ENCODE measurements at places on chromosomes 7 and 10.

DNA sequence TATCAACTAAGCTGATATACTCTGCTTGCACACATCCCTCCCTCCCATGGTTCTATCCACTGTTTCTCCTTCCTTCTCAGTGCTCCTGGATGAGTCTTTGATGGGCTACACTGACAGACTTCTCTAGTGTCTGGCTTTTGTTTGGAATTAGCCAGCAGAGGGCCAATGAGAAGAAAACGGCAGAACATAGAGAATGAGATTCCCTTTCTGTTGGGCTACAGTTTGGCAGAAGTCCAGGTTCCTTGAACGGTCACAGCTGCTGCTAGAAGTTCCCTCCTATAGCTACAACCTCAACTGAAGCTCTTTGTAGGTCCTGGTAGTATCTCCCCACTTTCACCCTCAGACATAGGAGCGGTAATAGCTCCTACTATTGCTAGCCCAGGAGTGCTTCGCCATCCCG is 251.1 kb upstream of the LRRN3 start:
- no peak for DNase-seq

DNA sequence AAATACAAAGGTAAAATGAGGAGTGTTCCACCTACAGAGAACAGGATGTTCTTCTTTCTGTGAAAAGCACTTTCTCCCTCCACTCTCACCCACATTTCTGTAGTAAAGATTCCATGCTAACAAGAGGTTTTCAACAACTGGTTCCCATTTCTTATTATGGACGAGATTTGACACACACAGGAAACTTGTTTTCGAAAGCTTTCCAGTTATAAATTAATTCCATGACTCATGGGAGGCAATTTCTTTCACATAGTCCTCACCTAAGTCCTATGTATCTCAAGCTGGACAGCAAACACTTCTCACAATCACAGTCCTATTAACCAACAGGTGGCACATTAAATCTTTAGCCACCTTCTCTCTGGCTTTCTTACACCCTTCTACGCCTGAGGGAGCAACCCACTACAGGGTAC is 24.5 kb downstream of the RAPGEF5 start:
- peak; percentile 29 for DNase-seq

- no peak for DNase-seq
Measured at GRCh38 chr10:17888189-17888588, 63.5 kb upstream of the SLC39A12 start.

DNA sequence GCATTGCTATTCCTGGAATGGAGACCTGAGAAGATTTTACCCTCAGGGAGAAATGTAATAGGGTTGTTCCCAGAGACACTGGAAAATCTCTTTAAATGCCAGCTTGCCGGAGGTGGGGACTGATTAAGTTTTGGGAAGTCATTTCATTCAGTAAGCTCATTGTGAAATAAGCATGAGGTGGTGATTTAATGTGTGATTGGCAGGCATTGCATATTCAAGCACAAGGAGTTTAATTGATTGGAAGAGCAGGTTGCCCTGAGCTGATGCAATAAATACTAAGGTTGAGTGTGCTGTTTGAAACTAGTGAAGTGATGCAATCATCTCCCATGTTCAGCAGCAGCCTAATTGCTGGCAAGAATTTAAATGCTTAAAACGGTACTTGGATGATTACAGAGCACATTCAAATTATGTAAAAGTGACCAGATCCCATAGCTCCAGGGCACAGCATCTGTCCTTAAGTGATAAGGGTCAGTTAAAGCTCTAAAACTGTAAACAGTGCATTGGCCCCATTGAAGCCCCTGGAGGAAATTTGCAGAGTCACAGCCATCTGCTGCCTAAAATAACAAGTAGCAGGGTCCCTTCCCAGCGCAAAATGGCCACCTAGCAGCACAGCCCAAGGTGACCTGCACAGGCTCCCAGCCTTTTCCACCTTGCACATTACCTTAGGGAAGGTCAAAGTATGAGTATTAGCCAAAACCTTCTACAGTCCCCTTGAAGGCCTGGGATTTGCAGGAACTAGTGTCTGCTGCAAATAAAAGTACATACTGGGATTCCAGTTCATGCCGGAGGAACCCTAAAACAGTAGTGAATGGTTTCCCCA is 92.1 kb downstream of the CCDC71L start:
- peak; percentile 53 for DNase-seq

- DNase-seq = no peak
Measured at GRCh38 chr10:110486680-110487410, 10.9 kb upstream of the DUSP5 start.

GRCh38 chr10:105041956-105042355 is 400.9 kb downstream of the SORCS3 start:
- DNase-seq = no peak

GRCh38 chr7:142376356-142376997 is 118.6 kb upstream of the PRSS58 start:
- no peak for DNase-seq

- DNase-seq = no peak
Measured at GRCh38 chr10:6928586-6928985, 348.5 kb upstream of the PRKCQ start.

- DNase-seq = peak; percentile 91
Measured at GRCh38 chr10:89391907-89392756, at the start of gene IFIT1. TSS of gene IFIT1 (plus strand) at chr10:89392623. CDS start at chr10:89392713, 90 bp downstream.

GRCh38 chr10:82313401-82313800 is 438.4 kb downstream of the NRG3 start:
- no peak for DNase-seq

DNA sequence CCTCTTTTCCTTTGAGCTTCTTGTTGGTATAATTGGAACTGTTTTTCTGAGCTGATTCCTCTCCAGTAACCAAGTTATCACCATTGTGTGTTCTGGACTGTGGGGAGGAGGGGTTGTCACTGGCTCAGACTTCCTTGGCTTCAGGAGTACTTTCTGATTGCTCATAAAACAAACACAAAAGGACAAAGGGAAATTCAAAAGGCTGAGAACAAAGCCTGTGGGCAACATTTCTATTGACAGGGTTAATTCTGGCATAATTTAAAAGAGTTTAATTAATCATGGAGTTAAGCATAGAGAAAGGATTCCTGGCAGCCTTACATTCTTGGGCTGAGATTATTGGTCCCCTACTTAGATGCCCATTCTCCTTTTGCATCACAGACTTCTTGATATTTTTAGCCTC is 222.9 kb upstream of the KMT2E start:
- no peak for DNase-seq

GRCh38 chr7:133389727-133390126 is 136.8 kb downstream of the EXOC4 start:
- DNase-seq = no peak

- no peak for DNase-seq
Measured at GRCh38 chr10:123553810-123554430, 112.2 kb upstream of the GPR26 start.

GRCh38 chr10:101030496-101031127 is 317 bp downstream of the PDZD7 start:
- no peak for DNase-seq

DNA sequence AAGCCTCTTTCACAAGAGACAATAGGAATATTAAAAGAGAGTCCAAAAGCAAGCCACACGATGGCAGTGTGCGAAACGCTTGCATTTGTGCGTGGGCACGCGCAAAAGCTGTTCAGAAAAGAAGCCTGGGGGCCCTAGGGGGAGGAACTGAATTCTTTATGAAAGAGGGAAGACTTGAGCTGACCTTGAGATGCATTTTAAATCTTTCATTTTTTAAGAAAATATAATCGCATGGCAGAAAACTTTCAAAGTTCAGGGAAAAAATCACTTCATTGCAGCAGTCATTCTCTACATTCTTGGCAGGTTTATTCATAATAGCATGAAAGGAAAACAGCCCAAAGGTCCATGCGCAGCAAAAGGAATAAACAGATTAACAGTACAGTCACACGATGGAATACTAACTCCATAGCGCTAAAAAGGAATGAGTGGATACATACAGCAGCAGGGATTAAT is 206.5 kb upstream of the PRKCQ start:
- peak; percentile 62 for DNase-seq

DNA sequence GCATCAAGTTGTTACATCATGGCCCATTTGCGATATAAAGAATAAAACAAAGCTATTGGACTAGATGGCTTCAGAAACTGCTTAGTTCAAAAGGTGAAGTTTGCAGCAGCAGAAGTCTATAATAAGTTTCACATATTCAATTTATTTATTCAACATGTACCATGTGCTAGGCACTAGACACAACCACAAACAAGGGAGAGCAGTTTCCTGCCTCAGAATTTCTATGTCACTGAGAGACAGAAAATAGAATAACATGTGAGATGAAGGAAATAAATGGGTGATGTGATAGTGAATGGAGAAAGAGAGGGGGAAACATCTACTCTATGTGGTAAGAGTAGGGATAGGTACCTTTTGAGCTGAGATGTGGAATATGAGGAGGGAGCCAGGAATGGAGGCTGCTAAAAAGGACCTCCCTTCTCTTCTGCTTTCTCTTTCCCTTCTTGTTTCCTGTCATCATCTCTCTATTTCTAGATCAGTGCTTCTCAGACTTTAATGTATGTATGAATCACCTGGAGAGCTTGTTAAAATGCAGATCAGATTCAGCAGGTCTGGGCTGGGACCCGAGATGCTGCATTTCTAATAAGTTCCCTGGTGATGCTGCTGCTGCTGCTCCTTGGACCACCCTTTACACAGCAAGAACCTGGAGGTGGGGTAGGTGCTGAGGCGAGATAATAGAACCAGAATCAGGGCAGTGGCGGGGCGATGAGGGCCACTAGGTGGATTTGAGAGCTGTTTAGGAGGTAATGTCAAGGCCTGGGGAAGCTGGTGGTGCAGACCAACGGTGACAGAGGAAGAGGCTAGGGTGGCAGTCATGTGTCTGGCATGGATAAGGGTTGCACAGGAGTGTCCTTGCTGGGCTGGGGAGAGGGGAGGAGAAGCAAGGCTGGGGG is 13.7 kb upstream of the INMT start:
- no peak for DNase-seq

GRCh38 chr10:36057180-36057579 is 415.1 kb upstream of the FZD8 start:
- no peak for DNase-seq

DNA sequence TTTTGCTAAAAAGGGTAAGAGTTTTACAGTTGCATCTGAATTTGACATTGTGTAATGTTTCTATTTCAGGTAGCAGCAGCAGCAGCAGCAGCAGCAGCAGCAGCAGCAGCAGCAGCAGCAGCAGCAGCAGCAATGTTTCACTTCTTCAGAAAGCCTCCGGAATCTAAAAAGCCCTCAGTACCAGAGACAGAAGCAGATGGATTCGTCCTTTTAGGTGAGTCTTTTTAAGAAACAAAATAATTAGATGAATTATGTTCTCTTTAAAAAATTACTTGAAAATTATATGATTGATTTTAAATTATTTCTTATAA is 32.6 kb downstream of the UMAD1 start:
- DNase-seq = no peak

DNA sequence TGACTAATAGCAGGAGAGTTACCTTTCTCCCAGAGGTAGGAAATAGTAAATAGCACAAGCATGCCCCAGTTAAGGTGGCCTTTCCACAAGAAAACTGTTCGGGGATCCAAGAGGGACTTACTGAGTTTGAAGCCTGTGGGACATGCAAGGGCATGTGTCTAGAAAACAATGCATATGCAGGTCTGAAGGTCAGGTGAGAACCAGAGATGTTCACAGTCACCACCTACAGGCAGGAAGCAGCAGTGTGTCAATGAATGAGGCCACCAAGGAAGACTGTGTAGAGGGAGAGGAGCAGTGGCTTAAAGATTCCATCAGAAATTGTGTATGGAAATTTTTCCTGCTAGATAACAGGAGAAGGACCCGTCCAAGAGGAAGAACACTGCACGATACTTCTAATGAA is 66.0 kb downstream of the CALD1 start:
- DNase-seq = no peak

DNA sequence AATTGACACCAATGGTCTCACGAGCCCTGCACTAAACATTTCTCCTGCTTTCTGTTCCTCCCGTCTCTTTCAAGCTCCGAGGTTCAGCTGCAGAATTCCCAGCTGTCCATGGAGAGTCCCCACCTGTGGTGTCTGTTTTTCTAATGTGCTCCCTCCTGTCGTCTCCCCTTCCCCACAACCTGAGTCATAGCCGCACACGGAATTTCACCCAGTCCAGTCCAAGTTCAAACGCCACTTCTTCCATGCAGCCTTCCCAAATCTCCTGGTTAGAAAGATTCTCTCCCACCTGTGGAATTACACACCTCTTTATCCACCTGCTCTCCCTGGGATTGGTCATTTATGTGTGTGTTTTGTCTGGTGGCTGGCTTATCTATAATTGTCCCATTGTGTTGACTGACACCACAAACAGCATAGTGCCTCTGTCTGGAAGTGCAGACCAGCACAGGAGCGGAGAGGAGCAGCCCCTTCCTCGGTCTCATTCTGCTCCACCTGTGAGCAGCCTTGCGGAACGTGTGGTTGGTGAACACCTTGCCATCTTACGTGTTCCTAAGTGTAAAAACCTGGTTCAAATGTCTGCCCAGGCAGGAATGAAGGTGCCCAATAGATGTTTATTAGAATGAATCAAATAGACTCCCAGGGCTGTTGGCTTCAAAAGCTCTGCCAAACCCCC is 3.3 kb upstream of the DIP2C start:
- no peak for DNase-seq

- no peak for DNase-seq
Measured at GRCh38 chr7:75776295-75776971, 4.4 kb upstream of the CCL26 start.

All from esophagus muscularis mucosa (tissue), 4 donors.